Cardiac muscle cell (in vitro differentiated cells and primary cell): ENCODE measurements at places on chromosomes 1 and 21. TPM values are rescaled to one million over a fixed set of nuclear protein-coding genes. Genes with fewer than 3 reads are reported as not detected.
A peak's percentile ranks its signal among the peaks of the same experiment; 100 is the strongest.

- H3K4me3 ChIP-seq: no peak overlapping the region
- peaks cover 8% of the 10 kb centered on the region for H3K4me1 ChIP-seq
- no peaks in the 10 kb centered on the region for H3K27me3 ChIP-seq
- peak overlapping the region; percentile 39 for H3K27ac ChIP-seq
- H3K36me3 ChIP-seq: no peaks in the 10 kb centered on the region
Measured at GRCh38 chr1:7501084-7501491, 270.0 kb upstream of the VAMP3 start.

GRCh38 chr1:208004851-208005250 lies 93.9 kb upstream of the CD34 start:
- DNase-seq: no peak
- no peaks in the 10 kb centered on the region for H3K27me3 ChIP-seq
- H3K36me3 ChIP-seq: no peaks in the 10 kb centered on the region
- H3K27ac ChIP-seq: no peak overlapping the region

DNA sequence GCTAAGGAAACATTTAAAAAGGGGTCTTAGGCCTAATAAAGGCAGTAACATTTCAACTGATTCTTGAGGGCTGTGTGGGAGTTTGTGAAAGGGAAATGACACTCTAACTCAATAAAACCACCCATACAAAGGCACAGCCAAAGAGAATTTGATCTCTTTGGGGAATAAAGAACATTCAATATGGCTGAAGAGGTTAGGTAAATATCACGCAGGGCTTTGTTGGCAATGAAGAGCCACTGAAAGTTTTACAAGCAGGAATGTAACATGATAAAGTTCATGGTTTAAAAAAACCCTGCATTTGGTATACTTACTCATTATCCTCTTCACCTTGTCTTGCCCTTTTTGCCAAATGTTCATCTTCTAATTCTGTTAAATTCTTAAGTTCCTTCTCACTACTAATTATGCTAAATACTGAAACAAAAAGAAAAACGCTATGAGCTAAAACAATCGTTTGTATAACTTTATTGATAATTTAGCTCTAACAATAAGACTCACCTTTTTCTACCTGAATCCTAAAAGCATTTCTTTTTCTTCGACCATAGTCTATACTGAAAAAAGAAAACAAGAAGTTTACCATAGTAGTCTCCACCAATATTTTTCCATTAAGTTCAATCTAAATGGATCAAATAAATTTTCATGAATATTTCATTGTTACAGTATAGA lies 12.5 kb downstream of the NVL start:
- no peak overlapping the region for H3K27ac ChIP-seq
- H3K4me1 ChIP-seq: no peaks in the 10 kb centered on the region
- H3K4me3 ChIP-seq: no peak overlapping the region
- peaks cover 12% of the 10 kb centered on the region for H3K36me3 ChIP-seq
- H3K27me3 ChIP-seq: no peaks in the 10 kb centered on the region

- H3K4me3 ChIP-seq: no peak overlapping the region
- H3K27me3 ChIP-seq: no peaks in the 10 kb centered on the region
- H3K4me1 ChIP-seq: no peaks in the 10 kb centered on the region
- no peak overlapping the region for H3K27ac ChIP-seq
- DNase-seq: no peak
Measured at GRCh38 chr1:34803770-34804169, 11.0 kb downstream of the GJA4 start.

- DNase-seq: no peak
- no peaks in the 10 kb centered on the region for H3K36me3 ChIP-seq
- peaks cover 25% of the 10 kb centered on the region for H3K27me3 ChIP-seq
- no peak overlapping the region for H3K27ac ChIP-seq
- H3K4me3 ChIP-seq: no peak overlapping the region
Measured at GRCh38 chr1:62198069-62198780, 3.6 kb downstream of the L1TD1 start.

GRCh38 chr1:67439277-67440029 lies 9.3 kb upstream of the SERBP1 start:
- no peak overlapping the region for H3K27ac ChIP-seq
- no peak for DNase-seq
- no peaks in the 10 kb centered on the region for H3K36me3 ChIP-seq
- peaks cover 34% of the 10 kb centered on the region for H3K4me1 ChIP-seq

- no peaks in the 10 kb centered on the region for H3K4me1 ChIP-seq
- DNase-seq: no peak
Measured at GRCh38 chr1:67308136-67308535, 463 bp downstream of the IL12RB2 start.

- DNase-seq: no peak
- H3K36me3 ChIP-seq: no peaks in the 10 kb centered on the region
Measured at GRCh38 chr1:221874285-221875003, 132.6 kb upstream of the DUSP10 start.

GRCh38 chr1:182246783-182247182 lies 144.8 kb downstream of the GLUL start:
- H3K27me3 ChIP-seq: peaks cover 23% of the 10 kb centered on the region
- H3K4me3 ChIP-seq: no peak overlapping the region
- no peaks in the 10 kb centered on the region for H3K4me1 ChIP-seq
- no peaks in the 10 kb centered on the region for H3K36me3 ChIP-seq
- DNase-seq: no peak

DNA sequence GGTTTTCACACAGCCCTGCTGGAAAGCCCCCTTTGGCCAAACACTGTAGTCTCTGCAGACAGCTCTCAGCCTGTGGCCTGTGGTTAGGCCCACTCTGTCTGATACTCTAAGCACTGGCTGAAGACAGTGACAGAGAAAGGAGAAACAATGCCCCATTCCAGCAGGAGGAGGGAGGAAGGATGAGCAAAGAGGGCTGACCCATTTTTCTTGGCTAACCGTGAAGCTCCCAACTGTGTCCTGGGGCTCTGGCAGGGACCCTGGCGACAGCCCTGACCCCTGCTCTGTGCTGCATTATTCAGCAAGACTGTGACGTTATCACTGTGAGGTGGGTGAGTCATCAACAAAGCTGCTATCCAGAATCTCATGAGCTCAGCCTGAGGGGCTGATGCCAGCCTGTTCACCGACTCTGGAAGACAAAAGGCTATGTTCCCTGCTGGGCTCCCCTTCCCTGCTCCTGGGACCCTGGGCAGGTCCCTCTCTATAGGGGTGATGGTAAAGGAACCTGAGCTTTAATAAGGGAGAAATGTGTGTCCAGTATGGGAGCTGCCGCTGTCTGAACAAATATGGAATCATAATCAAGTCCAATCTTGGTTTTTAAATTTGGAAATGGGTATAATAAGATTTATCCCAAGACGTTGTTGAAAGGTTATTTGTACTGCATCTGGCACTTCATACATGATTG lies 107.0 kb downstream of the RHOU start:
- H3K27ac ChIP-seq: no peak overlapping the region
- no peaks in the 10 kb centered on the region for H3K36me3 ChIP-seq
- no peak overlapping the region for H3K4me3 ChIP-seq
- peaks cover 9% of the 10 kb centered on the region for H3K4me1 ChIP-seq
- no peaks in the 10 kb centered on the region for H3K27me3 ChIP-seq

GRCh38 chr1:182259229-182259872 lies 132.2 kb downstream of the GLUL start:
- no peaks in the 10 kb centered on the region for H3K27me3 ChIP-seq
- H3K36me3 ChIP-seq: no peaks in the 10 kb centered on the region
- H3K27ac ChIP-seq: no peak overlapping the region
- H3K4me3 ChIP-seq: no peak overlapping the region
- no peak for DNase-seq

DNA sequence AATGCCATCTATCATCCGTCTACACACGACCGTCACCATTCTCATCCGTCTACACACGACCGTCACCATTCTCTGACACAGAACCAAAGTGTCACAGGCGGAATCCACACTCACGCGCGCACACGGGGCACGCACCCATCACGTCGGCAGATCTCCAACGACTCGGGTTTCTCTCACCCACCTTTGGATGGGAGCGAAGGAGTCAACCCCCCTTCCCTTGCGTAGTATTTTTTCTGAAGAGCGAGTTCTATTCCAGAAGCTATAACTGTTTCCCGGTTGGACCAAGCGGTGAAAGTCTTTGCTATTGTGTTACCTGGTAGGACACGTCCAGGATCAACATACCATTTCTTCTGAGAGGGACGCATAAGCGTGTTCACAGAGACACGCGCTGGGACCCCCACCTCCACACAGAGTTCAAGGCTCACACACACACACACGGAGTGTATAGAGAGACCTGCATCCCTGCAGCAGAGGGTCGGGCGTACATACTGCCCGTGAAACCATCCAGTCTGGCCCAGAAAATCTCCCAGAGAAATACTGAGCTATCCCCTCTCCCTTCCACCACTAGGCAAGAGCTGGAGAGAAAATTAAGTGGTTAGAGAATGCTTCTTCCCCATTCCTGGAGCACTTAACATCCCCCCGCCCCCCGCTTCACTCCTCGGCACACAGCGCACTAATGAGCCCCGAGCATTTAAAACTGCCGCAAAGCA lies 741 bp downstream of the DUSP10 start:
- H3K27ac ChIP-seq: peak overlapping the region; percentile 61
- peak; percentile 12 for DNase-seq
- H3K27me3 ChIP-seq: no peaks in the 10 kb centered on the region
- peaks cover 21% of the 10 kb centered on the region for H3K4me1 ChIP-seq

- no peaks in the 10 kb centered on the region for H3K27me3 ChIP-seq
- DNase-seq: peak; percentile 34
- no peaks in the 10 kb centered on the region for H3K4me1 ChIP-seq
- H3K27ac ChIP-seq: no peak overlapping the region
Measured at GRCh38 chr1:77652268-77652667, 30.2 kb downstream of the ZZZ3 start.

DNA sequence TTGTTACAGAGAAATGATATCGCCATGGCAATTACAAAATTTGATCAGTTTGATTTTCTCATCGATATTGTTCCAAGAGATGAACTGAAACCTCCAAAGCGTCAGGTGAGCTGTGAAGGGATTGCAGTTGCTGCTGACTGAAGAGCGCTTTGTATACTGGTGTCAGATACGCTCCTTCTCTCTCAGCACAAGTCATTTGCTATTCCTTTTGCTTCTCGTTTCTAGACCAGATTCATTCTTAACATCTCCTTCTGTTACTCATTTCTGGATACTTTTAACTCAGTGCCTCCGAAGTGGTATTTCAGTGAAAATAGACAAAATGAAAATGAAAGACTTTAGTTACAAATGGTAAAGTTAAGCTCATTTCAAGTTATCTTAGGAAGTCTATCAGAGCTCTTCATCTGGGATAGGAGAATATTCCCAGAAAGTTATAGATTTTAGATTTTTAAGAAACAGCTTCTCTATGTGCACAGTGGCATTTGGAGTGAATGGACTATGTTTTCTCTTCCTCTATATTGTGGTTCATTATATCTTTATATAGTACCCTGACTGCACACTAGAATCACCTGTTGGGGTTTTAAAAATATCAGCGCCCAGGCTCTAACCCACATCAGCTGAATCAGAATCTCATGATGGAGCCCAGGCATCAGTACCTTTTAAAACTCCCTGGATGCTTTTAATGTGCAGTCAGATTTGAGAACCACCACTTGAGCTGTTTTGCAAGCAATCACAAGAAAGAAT lies 30.3 kb upstream of the KCNQ4 start:
- peaks cover 81% of the 10 kb centered on the region for H3K36me3 ChIP-seq
- H3K4me3 ChIP-seq: no peak overlapping the region
- no peak overlapping the region for H3K27ac ChIP-seq
- H3K4me1 ChIP-seq: no peaks in the 10 kb centered on the region

DNA sequence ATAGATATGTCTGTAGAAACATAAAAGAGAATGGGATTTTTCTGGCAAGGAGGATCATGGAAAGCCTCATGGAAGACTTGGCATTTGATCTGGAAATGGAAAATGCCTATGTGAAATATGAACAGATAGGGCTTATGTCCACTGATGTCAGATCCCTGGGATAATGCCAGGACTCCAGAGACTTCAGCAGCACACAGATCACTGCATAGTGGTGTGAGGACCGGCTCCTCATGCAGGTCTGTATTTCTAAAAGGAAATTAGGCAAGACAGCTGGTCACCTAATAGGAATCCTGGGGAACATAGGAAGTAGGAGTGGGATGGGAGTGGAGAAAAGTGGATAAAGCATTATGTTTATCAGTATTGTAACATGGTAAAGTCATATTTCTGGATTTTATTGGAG lies 56.8 kb upstream of the IPO9 start:
- no peaks in the 10 kb centered on the region for H3K36me3 ChIP-seq
- H3K27me3 ChIP-seq: no peaks in the 10 kb centered on the region

DNA sequence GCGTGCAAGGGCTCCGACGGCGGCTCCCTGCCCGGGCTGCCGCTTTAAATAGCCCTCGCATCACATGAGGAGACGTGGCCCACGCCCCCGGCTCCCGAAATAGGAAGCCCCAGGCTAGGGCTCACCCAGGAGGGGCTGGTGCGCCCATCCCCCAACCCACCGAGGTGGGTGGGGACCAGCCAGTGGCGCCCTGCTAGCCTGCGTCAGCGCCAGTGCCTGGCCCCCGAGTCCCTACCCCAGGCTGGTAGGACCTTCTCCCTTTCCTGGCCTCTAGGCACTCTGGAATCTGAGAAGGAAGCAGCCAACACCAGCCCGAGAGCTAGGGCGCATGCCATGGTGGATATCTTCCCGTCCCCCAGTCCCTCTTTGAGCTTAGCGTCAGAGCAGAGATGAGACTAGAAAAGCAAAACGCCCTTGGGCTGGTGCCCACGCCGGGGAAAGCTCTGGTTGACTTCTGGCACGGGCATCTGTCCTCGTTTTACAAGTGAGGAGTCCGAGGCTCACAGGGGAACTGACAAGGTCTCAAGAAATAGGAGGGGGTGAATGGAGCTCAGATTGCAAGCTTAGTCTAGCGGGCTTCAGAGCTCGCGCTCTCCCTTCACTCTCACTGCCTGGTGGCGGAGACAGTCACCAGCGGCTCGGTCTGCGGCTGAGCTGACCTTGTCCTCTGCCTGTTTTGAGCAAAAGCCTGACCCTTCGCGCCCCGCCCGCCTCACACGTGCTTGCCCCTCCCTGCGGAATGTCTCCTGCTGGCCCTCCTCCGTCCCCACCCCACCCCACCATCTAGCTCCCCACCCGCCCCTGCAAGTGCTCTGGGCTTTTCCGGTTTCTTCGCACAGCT lies at the start of gene FABP3:
FABP3 (minus strand) TSS at position 21 of the 841 bp plus-strand sequence. CDS start 62 bp downstream, outside the sequence.
- DNase-seq: peak; percentile 60
- H3K27ac ChIP-seq: peak within 1 kb of the TSS; percentile 100
- no peaks in the 10 kb centered on the region for H3K27me3 ChIP-seq
- H3K4me1 ChIP-seq: peaks cover 51% of the 10 kb centered on the region

DNA sequence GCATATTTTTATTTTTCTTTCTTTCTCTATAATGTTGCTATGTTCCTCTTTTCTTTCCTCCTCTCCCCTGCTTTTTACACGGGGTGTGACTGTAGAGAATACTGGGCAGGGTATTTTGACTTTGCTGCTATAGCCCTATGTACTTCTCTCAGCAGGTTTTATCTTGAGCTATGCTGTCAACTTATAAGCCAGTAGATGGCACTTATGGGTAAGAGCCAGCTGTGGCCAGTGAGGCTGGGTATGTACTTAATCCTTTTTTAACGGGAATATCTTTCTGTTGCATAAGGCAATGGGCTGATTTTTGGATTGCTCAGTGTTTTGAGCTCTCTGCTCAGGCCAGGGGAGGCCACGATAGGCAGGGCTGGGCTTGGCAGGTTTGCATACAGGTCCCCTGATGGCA lies 99.0 kb downstream of the KCNK2 start:
- no peak overlapping the region for H3K27ac ChIP-seq
- H3K27me3 ChIP-seq: no peaks in the 10 kb centered on the region
- H3K4me1 ChIP-seq: no peaks in the 10 kb centered on the region
- no peak overlapping the region for H3K4me3 ChIP-seq
- DNase-seq: no peak
- no peaks in the 10 kb centered on the region for H3K36me3 ChIP-seq

GRCh38 chr1:64691626-64692025 lies 53.2 kb upstream of the RAVER2 start:
- H3K27me3 ChIP-seq: no peaks in the 10 kb centered on the region
- peak overlapping the region; percentile 35 for H3K27ac ChIP-seq
- peak; percentile 57 for DNase-seq
- H3K36me3 ChIP-seq: peaks cover 39% of the 10 kb centered on the region
- H3K4me1 ChIP-seq: no peaks in the 10 kb centered on the region

Gene STRIP1
- total RNA-seq: 70.9 and 78.3 TPM in 2 replicates

Gene VAMP4
- 5.0 and 9.4 TPM in 2 replicates for total RNA-seq

Gene KRTAP19-1
- total RNA-seq: not detected in 2 replicates
